Stimulated activated CD4-positive, alpha-beta T cell treated with anti-CD3 and anti-CD28 coated beads, Interleukin-2, amount 100 ng/mL, for 24 hours (primary cell): ENCODE measurements at places on chromosomes 4 and X.

- peak; percentile 23 for DNase-seq
Measured at GRCh38 chr4:7539659-7540058, 104.9 kb upstream of the PSAPL1 start.

DNA sequence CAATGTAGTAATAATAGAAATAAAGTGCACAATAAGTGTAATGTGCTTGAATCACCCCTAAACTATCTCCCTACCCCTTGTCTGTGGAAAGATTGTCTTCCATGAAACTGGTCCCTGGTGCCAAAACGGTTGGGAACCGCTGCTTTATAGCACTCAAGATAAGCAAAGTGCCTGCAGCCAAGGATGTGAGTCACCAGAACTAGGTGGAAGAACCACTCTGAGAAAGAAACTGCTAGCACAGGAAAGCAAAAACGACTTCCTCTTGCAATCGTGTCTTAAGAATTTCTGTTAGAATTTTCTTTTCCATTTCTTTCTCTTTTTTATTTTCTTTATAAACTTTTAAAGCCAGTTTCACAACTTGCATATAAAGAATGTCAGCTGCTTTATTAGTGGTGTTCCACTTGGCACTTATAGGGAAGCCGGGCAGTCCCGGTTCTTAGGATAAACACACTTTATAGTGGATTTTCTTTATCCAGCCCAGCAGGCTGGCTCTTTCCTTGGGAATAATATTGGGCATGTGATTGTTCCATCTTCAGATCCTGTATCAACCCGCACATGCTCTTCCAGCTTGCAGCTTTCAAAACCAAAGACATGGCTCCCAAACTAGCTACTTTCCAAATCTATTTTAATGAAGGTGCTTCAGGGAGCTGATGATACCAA, 32.3 kb upstream of the CXCL8 start:
- DNase-seq, result no peak

DNA sequence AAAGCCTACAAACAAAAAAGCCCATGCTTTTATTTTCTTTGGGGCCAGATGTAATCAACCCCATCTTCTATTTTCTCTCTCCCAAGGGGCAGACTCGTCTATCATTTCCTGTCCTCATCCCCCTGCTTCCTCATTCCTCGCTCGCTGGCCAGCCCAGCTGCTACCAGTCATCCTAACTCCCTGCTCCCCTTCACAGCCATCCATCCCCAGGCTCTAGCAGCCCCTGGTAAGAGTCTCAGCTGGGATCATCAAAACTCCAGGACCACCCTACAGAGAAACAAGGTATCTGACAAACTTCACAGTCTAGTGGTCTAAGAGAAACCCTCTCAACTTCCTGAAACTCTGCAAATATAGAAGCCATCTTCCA, 23.6 kb downstream of the SH3KBP1 start:
- no peak for DNase-seq

DNA sequence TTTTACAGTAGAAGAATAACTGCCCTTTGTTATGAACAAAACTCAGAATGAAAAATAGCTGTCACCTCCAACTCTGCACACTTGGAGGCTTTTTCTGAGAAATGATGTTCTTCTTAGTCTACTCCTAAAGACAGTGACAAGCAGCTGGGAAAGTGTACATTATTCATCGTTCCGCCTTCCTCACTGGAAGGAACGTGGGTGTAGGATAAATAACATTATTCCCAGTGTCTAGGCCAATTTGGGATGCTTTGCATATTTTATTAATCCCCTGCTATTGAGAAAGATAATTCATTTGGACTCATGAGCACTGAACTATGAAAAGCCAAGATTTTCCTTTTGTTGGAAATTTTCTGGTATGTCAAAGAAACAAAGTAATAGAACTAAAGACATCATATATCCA, 87.8 kb downstream of the VCX2 start:
- no peak for DNase-seq

DNA sequence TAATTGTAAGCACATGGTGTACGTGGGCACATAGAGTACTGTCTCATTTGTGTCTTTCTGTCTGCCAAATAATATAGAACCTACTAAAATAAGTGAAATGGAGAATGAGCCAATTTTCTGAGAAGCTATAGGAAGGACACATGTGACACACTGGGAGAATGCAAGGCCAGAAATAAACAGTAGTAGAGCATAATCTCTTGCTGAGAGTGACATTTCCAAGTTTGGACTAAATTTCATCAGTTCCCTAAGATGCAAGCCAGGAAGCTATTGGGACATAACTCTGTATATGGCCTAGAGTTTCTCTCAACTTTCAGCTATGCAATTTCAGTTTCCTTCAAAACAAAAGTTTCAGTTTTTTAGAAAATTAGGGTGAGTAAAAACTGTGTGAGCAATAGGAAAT, 638.7 kb downstream of the PCDH18 start:
- no peak for DNase-seq

DNA sequence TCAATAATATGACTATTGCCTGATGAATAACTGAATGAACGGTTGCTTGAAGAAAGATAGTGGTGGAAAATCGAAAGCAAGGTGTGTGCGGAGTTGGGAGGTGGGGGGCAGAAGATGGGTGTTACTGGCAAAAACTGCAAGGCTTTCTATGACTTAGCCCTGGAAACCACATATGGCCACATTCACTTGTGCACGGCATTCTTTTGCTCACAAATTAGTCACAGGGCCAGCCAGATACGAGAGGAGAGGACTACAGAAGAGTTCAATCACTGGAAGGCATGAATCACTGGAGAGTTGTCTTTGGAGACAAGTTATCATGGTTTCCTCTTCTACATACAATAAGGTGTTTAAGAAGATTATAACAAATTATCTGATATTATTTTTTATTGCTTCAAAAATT, 626.5 kb upstream of the CPEB2 start:
- no peak for DNase-seq

DNA sequence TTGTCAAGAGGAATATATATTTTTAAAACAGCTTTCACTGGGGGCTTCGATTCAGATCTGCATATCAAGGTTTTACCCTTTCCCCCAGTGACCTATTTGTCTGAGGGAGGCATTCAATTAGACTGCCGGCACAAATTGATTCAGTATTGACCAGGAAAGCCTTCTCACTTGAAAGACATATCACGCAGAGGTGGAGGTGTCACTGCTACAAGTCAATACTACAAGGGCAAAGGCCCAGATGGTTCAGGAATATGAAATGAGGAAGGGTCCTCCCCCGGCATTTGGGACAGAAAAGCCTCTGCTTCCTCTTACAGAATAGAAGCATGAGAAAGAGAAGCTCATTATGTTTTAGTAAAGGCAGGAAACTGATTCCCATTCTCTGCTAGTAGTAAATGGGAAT, 383.6 kb downstream of the HNRNPD start:
- DNase-seq, result no peak

DNA sequence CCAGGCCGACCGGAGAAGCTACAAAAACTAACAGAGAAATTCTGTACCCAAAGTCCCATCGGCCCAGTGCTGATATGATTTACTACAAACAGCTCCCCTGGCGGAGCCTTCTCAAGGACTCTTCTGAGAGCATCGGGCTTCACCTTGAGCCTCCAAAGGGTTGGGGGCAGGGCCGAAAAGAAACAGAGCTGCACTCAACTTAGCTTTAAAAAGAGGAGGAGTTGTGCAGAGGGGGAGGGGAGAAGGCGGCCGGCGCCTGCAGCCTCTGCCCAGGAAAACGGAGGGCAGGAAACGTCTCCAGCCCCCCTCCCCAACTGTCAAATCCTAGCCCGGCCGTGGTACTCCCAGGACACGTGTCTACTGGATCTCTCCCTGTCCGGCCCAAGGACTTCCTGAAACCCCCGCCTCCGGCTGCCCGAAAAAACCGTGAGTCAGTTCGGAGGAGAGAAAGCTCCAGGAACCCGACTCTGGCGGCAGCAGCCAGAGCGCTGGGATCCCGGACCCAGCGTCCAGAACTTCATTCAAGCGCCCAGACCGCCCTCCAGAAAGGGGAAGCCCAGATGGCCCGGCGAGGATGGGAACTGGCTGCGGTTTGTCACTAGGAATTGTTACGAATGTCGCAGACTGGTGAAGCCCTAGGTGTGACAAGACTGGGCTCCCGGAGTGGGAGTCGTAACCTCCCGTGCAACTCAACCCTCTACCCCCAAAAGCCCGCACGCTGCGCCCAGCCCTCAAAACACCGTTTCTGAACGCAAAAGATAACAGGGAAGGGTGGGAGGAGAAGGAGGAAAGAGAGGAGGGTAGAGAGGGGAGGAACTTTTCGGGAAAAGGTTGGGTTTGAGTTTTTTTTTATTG, 973 bp downstream of the ADAMTS3 start:
- peak; percentile 16 for DNase-seq

DNA sequence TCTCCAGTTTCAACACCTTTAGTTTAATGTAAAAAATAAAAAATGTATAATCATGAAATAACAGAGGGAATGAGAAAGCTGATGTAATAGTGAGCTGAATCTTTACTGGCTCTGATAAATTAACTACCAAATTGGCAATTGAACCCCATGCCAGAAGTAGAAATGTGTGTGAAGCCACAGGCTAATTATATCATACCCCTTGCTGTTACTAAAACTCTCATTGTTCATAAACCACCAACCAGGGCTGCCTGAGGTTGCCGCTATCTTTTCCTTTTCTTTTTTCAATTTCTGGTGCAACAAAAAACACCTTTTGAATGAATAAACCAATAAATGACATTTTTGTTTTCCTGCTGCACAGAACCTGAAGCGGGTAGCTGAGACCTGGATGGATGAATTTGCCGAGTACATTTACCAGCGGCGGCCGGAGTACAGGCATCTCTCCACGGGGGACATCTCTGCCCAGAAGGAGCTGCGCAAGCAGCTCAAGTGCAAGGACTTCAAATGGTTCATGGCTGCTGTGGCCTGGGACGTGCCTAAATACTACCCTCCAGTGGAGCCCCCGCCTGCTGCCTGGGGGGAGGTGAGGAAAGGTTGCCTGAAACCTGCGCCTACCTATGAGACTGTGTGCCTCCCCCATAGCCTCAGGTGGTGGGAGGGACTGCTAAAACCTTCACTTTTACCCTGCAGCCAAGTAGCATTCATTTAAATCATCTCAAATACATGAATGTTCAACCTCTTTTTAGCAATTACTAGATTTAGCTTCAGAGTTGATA, 216.7 kb upstream of the GALNT7 start:
- no peak for DNase-seq

DNA sequence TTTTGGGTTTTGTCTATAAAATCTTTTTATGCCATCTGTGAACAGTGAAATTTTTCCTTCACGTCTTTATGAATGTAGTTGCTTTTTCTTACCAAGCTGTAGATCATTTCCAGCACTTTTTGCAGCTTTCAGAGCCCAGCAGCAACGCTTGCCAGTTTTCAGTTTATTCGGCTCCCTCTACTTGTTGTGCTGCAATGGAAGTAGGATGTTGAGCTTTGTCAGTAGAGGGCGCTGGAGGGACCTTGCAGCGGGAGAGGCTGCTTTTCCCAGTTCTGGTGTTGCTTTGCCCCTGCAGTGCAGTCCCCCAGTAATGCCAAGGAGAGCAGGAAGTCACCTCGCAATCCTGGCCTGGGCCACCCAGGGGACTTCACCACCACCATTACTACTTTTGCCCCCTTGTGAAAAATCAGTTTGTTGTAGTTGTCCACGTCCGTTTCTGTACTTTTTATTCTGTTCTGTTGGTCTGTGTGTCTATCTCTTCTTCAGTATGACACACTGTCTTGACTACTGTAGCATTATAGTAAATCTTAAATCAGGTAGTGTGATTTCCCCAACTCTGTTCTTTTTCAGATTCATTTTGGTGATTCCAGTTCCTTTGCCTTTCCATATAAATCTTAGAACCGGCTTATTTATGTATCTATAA, 21.8 kb downstream of the CMC4 start:
- DNase-seq, result peak; percentile 39

DNA sequence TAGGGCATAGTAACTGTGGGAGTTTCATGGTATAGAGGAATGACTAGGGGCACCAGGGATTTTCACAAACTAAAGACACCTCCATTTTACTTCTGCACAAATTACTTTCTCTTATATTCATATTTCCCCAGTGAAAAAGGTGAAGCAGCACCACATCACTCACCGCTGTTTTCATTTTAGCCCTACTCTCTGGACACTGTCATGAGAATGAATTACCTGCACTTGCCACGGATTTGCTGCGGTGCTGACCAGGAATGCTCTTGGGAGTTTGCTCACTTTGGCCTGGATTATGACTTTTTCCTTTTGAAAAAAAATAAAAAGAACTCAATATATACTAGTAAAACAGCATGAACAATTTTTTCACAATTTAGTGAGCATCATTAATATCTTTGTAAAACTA, 351.3 kb downstream of the NKX6-1 start:
- DNase-seq, result no peak

- no peak for DNase-seq
Measured at GRCh38 chr4:8882239-8882638, 10.6 kb upstream of the HMX1 start.

- no peak for DNase-seq
Measured at GRCh38 chrX:47217121-47217851, 1.2 kb upstream of the CDK16 start.

DNA sequence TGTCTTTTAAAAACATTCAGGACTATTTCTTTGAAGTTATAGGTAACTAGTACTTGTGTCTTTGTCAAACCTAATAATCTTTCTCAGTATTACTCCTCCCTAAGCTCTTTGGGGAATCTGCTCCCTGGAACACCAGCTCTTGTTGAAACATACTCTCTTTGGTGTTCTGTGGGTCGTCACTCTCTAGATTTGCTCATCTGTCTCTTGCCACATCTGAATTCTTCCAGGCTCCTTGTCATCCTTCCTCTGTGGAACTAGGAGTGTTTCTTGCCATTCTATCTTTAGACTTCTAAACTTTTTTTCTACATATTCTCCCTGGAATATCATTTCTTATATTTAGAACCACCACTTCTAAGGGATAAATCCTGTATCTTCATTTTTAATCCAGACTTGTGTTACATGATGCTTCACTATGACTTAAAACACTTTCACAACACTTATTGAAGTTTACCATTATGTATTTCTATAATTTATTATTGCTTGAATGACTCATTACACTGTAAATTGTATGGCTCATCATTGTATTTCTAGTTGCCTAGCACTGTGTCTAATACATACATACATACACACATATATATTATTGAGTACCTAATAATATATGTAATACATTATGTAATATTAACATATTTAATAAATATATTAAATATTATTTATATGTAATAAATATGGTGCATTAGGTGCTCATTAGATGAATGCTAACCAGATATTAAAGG, 186.1 kb downstream of the TMA16 start:
- DNase-seq, result no peak

- no peak for DNase-seq
Measured at GRCh38 chr4:113109106-113109718, 59.8 kb downstream of the ANK2 start.

- no peak for DNase-seq
Measured at GRCh38 chr4:39274503-39274902, 91.7 kb downstream of the RFC1 start.

DNA sequence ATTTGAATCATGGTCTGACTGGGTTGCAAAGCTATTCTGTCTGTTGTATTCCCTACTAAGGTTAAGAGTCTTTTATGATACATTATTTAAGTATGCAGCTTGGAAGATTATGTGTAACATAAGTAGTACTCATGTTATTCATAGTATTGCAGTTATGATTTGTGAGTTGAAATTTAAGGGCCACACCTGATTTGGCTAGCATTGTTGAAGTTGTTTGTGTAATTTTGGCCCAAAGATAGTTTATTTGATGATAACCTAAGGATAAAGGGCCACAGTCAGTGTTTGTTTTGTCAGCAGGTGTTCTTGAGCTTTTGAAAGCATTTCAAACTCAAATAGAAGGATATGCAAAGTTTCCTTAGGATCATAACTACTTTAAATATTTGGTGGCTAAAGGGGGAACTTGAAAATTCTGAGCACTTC, 38.9 kb downstream of the NUDT9 start:
- no peak for DNase-seq
